ENCODE measurements at places on chromosomes 12 and 14.
A peak's percentile ranks its signal among the peaks of the same experiment; 100 is the strongest.

- no peak for DNase-seq
Measured at GRCh38 chr14:69933623-69934275, 54.5 kb downstream of the SMOC1 start.

GRCh38 chr12:67645126-67645525, 3.4 kb upstream of the DYRK2 start:
- DNase-seq = no peak

GRCh38 chr12:19561411-19561961, 122.2 kb downstream of the AEBP2 start:
- DNase-seq = no peak

- no peak for DNase-seq
Measured at GRCh38 chr12:21239866-21240265, 94.9 kb downstream of the SLCO1A2 start.

DNA sequence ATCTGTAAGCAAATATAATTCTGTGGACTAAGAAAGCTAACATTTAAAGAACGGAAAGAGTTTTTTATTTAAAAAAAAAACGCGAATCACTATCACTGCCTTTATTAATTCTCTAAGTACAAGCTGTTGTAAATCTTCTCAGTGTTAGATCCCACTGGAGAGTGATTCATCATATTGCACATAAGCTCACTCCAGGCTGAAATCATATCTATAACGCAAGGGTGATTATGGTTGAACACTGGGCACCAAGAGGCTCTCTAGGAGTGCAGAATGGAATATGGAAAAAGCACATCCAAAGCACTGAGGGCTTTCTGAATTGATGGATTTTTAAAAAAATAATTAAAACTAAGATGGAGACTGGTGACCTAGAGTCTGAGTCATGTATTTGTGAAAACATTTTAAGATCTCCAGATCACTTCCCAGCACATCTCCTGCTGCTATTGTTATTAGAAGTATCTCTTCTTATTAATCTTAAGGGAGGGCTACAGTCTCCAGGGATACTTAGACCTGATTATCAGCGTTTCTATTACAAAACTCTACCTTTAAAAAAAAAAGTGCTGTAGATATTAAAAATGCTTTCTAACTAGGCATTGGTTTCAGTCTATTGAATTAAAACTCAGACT, 1106.8 kb downstream of the AACS start:
- DNase-seq = no peak

- DNase-seq = no peak
Measured at GRCh38 chr12:28770322-28770721, 378.8 kb upstream of the FAR2 start.

- no peak for DNase-seq
Measured at GRCh38 chr12:50102646-50103309, 1.0 kb upstream of the GPD1 start.

- no peak for DNase-seq
Measured at GRCh38 chr14:26281280-26281998, 316.4 kb downstream of the NOVA1 start.

- no peak for DNase-seq
Measured at GRCh38 chr12:127660961-127661360, 606.0 kb upstream of the TMEM132C start.

DNA sequence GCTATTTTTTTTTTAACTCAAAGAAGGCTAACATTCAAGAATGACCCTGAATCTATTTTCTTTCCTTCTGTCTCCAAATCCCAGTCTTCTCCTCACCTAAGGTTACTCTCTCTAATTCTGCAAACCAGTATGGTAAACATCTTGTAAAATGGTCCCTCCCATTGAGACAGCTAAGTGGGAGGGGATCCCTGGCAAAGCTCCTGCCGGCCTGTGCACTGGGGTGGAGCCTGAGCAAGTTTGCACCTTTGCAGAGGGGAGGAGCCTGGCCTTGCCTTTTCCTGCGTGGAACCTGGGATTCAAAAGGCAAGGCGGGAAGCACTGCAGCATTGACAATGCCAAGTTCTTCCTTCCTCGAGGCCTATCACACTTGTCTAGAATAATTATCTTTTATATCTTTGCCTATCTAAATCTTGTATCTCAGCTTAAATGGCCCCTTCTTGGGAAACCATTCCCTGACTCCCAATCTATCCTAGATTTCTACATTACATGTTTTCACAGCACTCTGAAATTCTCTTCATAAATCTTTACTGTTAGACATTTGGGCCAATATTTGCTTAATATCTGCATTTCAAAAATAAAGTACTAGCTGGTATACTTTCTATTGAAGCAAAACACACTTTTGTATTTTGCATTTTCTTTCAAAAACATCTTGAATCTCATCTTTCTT, 83.0 kb downstream of the EPS8 start:
- DNase-seq = no peak

DNA sequence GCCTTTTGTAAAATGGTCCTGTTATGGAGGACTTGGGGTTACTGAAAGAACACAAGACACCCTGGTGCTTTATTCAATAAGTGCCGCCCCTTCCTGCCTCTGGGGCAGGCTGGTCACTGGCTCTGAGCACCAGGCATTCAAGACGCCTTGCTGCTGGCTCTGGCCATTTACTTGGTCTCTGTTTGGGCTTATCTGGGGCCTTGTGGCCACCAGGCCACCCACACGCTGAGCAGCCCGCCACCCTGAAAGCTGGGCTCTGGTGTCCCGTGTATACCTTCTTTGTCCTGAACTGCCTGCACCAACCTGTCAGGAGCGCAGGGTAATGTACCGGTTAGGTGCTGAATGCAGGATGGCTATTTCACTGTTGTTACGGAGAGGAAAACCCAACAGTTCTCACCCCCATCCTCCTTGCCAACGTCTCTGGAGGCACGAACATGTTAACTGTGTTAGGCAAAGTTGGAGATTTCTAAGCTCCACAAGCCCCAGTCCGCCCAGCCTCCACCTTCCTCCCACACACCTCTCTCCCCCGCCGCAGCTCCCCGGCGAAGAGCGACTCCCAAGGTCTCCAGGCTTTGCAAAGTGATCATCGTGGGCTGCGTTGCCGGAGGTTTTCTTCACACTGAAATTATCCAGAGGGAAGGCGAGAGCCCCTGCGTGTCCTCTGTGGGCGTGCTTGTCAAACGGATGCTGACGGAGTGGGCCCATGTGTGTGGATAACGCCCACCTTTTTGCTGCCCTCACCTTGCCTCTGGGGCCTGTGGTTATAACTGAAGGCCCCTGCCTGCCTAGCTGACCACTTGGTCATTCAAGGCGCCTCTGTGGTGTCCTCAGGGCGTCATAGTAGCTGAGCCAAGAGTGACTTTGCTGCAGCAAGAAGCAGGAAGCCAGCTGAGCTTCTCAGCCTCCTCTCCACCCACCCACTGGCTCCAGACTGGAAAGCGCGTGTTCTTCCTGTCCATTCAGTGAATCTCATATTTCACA, 18.8 kb upstream of the BEGAIN start:
- DNase-seq = no peak

- no peak for DNase-seq
Measured at GRCh38 chr14:78764240-78764639, 594.1 kb downstream of the NRXN3 start.

DNA sequence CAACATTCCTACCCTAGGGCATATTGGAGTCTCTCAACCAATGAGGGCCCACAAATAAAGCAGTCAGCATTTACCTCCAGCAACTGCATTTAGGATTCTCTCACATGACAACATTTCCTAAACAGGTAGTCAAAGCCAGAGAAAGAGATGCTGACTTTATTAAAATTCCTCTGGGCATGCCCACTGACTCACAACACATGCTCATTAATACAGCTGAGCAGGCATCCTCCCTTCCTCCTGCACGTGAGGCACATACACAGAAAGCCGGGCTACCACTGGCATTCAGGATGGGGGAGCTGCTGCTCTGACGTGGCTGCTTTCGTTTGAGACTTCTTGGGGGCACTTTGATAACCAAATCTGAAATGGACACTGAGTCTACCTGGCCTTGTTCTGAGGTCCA, 174.1 kb downstream of the NRXN3 start:
- DNase-seq = no peak

DNA sequence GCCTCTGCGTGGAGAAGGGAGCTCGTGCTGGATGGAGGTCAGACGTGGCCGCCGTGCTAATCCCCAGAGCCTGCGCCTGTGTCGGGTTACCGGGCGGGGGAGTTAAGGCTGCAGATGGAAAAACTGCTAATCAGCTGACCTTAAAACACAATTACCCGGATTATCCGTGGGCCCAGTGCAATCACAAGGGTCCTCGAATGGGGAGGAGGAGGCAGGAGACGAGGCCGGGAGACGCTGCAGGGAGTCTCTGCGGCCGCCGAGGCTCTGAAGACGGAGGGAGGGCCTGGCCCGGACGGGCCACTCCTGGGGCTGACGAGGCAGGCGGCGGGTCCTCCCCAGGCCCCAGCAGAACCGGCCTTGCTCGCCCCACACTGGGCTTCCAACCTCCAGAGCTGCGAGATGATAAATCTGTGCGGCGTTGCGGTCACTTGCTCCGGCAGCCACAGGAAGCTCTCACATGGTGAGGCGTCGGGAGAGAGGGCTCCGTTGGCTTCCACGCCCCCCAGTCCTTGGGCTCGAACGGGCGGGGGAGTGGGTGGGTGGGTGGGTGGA, 32.9 kb upstream of the FBRSL1 start:
- no peak for DNase-seq

DNA sequence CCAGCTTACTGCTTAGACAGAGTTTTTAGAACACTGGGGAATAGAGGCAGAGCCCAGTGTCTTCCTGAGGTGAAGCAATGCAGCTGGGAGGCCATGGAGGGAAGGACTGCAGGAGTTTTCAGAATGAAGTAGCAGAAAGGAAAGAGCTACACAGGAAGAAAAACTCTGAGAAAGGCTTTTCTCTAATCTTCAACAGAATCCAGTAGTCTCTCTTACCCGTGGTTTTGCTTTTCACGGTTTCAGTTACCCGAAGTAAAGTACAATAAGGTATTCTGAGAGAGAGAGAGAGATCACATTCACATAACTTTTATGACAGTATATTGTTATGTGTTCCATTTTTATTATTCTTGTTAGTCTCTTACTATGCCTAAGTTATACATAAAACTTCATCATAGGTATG, 761.6 kb downstream of the BCL11B start:
- DNase-seq = no peak

GRCh38 chr12:124368421-124369032, 73.6 kb downstream of the RFLNA start:
- DNase-seq = no peak

DNA sequence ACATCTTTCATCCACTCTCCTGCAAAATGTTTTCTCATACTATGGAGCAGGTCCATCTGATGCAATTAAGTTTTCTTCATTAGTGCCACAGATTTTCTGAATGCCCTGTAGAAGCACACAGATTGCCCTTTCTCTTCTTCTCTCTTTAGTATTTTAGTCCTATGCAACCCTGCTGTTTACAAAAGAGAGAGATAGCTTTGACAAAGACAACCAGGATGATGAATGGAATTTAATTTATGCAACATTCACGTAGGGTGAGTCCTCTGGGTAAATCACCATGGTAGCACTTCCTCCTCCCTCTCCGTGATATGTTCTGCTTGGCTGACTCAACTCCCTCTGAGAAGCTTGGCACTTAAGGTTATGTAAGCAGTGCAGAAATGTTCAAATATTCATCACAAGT, 400.9 kb upstream of the PDE3A start:
- DNase-seq = no peak

- DNase-seq = no peak
Measured at GRCh38 chr12:131984334-131984733, 34.6 kb downstream of the EP400 start.

DNA sequence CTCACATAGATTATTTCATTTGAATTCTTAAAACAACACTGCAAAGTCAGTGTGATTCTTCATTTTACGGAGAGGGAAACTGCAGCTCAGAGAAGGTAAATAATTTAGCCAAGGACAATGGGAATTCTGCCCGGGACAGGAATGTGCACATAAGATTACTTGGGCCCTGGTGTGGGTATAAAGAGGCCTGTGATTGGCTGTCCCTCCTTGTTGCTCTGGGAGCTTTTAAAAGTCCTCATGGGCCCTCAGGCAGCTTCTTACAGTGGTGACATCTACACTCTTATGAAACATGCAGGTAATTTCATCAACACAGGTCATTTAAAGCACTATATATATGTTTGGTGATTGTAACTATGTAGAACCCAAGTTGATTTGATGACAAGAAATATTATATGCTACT, 100.3 kb downstream of the ESR2 start:
- DNase-seq = no peak

GRCh38 chr12:14157088-14157747, 175.8 kb upstream of the GRIN2B start:
- DNase-seq = no peak

DNA sequence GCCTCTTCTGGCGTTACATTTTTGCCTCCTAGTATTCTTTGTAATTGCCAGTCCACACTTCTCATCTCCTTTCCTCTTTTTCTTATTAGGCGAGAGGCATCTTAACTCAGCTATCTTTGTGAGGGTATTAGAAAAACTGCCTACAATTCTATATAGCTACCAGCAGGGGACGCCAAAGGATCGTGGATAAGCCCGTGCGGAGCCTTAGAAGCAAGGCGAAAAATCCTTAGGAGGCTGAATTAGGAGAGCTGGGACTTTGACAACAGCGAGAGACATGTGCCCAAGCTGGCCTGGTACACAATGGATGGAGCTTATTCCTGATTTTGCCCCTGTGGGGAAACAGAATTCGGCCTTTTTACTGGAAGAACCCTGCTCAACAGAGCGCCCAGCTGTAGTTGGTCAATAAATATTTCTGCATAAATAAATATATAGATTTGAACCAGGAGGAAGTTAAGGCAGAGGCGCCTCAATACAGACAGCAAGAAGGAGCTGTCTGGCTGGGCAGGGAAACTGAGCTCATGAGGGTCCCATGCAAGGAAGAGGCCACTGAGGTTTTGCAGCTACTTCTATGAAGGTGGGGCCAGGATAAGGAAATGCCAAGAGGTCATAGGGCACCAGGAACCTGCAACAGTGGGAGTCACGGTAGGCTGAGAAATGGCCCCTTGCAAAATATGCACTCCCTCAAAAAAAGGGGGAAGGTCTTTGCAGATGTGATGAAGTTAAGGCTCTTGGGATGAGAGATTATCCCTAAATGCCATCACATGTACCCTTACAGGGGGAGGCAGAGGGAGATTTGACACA, 14.6 kb upstream of the RBM19 start:
- peak; percentile 14 for DNase-seq

GRCh38 chr12:37733856-37734255, 582.7 kb upstream of the ALG10B start:
- no peak for DNase-seq

DNA sequence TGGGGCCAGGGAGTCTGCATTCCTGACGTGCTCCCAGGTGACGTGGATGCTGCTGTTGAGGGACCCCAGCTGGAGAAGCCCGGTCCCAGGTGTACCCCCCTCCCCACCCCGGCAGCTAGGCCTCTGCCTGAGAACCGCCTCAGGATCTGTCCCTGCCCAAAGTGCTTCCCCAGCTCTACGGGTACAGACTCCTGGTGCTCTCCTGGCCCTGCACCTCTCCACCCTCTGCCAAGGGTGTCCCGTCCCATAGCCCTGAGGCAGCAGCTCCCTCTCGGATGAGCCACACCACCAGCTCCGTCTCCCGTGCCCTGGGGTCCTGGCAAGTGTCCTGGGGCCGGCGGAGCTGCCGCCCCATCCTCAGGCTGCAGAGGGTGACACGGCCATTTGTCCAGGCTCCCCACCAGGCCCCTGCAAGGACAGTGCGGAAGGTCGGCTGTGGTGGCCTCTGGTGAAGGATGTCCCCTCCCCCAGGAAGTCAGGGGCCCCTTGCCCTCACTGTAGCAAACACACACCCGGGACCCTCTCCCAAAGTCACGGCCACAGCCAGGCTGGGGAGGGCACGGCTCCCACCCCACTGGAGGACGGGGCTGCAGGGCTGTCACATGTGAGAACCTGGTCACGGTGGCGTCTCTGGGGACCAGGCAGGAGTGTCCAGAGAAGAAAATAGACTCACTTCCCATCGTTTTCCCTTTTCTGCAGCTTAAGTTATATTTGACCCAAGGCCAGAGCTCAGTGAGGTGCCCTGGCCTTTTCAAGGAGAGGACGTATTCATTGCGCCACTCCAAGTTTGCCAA, 74.4 kb upstream of the FBRSL1 start:
- no peak for DNase-seq
